ENCODE measurements at places on chromosomes 1 and 21. TPM values are rescaled to one million over a fixed set of nuclear protein-coding genes. Genes with fewer than 3 reads are reported as not detected.

DNA sequence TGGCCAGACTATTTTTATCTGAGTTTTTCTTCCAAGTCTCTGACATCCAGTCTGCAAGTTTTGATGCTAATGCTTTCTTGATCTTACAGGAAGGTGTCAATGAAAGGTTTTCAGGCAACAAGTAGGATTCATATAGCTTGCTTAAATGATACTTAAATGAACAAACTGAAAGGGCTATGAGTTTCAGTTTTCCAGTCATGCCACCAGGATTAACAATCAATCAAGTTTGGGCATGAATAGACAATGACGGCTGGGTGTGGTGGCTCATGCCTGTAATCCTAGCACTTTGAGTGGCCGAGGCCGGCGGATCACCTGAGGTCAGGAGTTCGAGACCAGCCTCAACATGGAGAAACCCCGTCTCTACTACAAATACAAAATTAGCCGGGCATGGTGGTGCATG lies 34.3 kb upstream of the SLC16A1 start:
- no peak for DNase-seq
- no peak overlapping the region for H3K27ac ChIP-seq
- no peak overlapping the region for H3K4me3 ChIP-seq
- H3K4me1 ChIP-seq: no peaks in the 10 kb centered on the region
- peaks cover under 1% of the 10 kb centered on the region for H3K36me3 ChIP-seq
- no peaks in the 10 kb centered on the region for H3K27me3 ChIP-seq

SPOCD1 gene
- total RNA-seq: not detected

GRCh38 chr21:19535356-19535755 lies 1131.8 kb upstream of the TMPRSS15 start:
- no peak overlapping the region for H3K27ac ChIP-seq
- H3K4me3 ChIP-seq: no peak overlapping the region
- H3K27me3 ChIP-seq: no peaks in the 10 kb centered on the region

DNA sequence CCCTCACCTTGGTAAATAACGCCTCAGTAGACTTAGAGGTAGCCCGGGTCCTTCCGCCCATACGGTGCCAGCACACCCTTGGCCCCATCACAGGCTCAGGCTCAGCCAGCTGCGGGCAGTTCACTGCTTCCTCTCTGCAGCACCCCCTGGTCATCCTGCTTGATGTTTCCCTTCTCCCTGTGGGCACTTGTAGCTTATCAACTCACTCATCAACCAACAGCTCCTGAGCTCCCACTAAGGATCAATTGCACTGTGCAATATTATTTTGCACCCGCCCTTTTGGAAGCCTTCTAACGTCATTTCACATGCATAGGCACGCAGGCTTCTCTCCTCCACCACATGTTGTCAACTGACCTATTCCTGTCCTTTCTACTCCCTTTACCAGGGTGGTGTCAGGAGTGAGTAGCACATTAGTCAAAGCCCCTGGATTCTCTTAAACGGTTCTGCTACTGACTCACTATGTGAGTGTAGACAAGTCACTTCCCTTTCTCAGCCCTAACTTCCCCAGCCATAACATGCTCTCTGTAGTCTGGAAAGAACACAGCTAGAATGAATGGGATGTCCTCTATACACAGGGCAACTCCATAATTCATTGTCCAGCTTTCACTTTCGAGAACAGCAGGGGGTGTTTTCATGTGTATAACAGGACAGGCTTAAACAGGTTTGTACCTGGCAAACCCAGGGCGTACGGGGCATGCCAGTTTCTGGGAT lies 47.1 kb upstream of the IRF2BP2 start:
- H3K4me1 ChIP-seq: peaks cover 8% of the 10 kb centered on the region
- no peaks in the 10 kb centered on the region for H3K36me3 ChIP-seq

ACBD3 gene
- total RNA-seq: 33.2 TPM

DNA sequence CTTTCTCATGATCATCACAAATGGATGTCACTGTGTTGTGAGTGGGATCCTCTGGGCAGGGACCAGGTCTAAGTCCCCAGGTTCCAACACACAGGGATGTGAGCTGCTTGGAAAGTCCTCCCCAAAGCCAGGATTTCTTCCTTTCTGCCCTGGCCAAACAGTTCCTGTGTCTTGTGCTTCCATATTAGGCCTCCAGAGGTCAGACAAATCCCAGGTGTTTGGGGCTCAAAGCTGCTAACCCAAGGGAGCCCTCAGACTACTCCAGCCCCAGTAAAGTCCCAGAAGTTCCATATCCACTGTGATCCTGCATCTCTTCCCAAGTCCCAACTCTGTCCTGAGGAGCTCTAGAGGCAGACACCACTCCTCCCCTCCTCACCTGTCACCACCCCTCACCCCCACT lies 27.7 kb upstream of the MAGOH start:
- H3K4me1 ChIP-seq: no peaks in the 10 kb centered on the region
- peaks cover 5% of the 10 kb centered on the region for H3K36me3 ChIP-seq
- no peaks in the 10 kb centered on the region for H3K27me3 ChIP-seq
- DNase-seq: no peak

TLR5 gene
- total RNA-seq: 1.2 TPM
